ENCODE measurements at places on chromosomes 3 and 15.

- no peak for DNase-seq
Measured at GRCh38 chr3:161175506-161175905, 45.6 kb upstream of the NMD3 start.

- DNase-seq = no peak
Measured at GRCh38 chr15:74222240-74223119, 13.6 kb upstream of the CCDC33 start.

DNA sequence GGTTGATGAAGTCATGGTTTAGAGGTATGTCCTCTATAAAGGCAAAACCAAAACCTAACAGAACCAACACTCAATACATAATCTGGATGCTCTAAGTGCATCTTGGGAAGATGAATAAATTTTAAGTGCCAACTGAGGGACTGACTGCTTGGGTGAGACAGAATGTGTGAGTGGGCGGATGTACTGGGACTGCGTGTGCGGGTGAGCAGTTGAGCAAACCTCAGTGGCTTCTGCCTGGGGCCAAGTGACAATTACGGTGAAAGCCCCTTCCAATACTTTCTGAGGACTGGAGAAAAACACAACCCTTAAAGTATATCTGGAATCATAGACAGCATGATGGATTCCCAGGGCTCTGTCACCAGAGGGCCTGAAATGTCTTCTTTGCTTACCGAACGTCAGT is 80.1 kb upstream of the FEZF2 start:
- DNase-seq = no peak

GRCh38 chr15:52445954-52446353 is 82.7 kb downstream of the MYO5A start:
- no peak for DNase-seq

DNA sequence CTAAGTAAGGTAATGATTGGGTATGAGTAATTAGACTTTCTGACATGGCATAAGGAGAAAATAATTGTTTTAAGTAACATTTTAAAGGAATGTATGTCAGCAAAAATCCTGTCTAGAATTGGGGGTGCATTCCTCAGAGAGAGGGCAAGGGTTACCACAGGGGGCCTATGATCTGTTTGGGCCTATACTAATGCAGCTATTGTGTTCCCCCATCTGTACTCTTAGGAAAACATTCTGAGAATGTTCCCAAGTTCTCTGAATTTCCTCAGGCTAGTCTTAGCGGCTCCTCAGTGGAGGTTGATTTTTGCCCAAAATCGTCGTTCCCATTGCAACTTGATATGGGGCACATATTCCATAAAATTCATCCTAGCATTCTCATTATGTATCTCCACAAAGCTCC is 1216.4 kb upstream of the GBE1 start:
- DNase-seq = no peak

- DNase-seq = no peak
Measured at GRCh38 chr15:74817370-74817737, 4.7 kb downstream of the LMAN1L start.

- no peak for DNase-seq
Measured at GRCh38 chr3:190718671-190719070, 143.8 kb downstream of the GMNC start.
